ENCODE measurements at places on chromosomes 7 and 10. TPM values are rescaled to one million over a fixed set of nuclear protein-coding genes. Genes with fewer than 3 reads are reported as not detected.

- DNase-seq = peak; percentile 56
Observed at GRCh38 chr10:115432188-115432819, 339.1 kb downstream of the ATRNL1 start.

GRCh38 chr10:70478191-70479164 lies at the start of gene PALD1:
Gene PALD1, plus strand, starts transcription at chr10:70478767. Its CDS starts 47,185 bp downstream, at chr10:70525952.
- DNase-seq = peak; percentile 92

GRCh38 chr7:113071465-113071864 lies 15.2 kb downstream of the GPR85 start:
- peak; percentile 68 for DNase-seq

DNA sequence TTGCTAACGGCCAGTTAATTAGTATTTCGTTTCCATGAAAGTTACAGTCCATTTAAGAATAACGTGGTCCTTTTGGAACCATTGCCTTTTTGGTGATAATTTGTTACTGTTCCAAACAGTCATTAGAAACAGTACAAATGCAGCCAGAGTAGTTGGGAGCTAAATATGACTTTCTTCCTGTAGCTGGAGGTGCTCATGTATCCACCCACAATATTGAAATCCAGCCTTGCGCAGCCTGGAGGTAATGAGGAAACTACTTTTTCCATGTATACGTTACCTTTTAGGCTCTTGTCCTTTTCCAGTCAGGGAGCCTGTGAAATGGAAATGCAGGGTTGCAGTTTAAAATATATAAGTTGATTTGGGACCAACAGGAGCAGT lies 43.6 kb downstream of the LHFPL3 start:
- no peak for DNase-seq

DNA sequence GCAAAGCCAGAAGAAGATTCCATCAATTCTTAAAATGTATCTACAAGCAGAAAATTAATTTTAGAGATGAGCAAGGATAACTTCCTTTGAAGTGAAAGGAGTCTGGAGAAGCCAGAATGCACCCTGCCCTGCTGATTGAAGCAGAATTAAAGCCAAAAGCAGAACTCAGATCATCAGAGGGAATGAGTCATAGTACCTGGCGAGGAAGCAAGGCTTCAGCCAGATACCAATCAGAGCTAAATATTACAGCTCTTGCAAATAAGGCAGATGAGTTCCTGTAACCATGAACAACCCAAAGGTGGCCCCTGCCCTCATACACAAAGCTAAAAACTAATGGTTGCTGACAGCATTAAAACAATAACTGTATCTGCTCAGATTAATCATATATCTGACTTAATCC lies 10.4 kb downstream of the HTR7 start:
- DNase-seq = peak; percentile 62

The SEMA3D gene
- total RNA-seq = not detected

GRCh38 chr10:3781468-3782145 lies 3.4 kb downstream of the KLF6 start:
- no peak for DNase-seq

DNA sequence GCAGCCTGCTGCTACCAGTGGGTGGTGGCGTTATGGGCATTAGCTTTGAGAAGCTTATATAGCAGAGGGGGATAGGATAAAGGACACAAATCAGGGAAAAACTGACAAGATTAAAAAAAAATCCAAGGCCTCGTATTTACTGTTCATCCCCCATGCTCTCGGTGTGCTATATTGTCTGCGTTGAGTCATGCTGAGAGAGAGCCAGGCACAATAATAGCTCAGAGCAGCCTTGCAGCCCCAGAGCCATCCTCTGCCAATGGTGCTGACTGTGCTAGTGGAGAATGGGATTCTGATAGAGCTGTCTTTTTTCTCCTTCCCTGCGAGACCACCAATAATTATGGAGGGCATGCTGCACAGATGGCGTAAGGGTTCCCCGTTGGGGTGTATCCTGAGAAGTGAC lies 51.7 kb upstream of the FZD1 start:
- no peak for DNase-seq

The SPDYE2 gene
- total RNA-seq = not detected

DNA sequence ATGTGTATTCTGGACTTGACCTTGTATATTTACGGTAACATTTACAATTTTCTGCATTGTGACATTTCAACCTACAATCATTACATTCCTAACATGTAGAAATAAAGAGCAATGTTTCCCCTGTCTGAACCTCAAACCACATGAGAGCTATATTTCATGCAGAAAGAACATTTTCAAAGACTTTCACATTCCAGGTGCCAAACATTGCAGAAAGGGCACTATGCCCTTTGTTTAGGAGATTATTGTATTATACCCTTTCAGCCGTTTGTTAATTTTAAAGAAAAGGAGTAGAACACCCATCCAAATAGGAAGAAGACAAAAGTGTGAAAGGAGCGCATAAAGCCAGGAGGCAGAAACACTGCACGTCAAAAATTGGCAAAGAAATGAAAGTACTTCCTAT lies 260.4 kb downstream of the RELN start:
- DNase-seq = no peak

GRCh38 chr7:38211940-38212339 lies 33.9 kb downstream of the STARD3NL start:
- DNase-seq = no peak

All from Karpas-422 (cell line).